Stimulated activated CD8-positive, alpha-beta memory T cell treated with anti-CD3 and anti-CD28 coated beads, Interleukin-15, amount 100 ng/mL, for 4 hours (primary cell): ENCODE measurements at places on chromosomes 6 and 20.

DNA sequence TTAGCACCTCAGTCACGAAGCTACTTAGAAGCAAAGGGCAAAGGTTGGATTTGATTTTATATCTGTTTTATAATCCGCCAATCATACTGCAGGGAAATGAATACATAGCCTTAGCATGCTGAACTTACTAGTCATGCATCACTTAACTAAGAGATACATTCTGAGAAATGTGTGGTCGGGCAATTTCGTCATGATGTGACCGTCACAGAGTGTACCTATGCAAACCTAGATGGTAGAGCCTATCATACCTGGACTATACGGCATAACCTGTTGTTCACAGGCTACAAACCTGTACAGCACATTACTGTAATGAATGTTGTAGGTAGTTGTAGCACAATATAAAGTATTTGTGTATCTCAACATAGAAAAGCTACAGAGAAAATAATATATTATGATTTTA, 345.2 kb upstream of the RGS17 start:
- no peak for DNase-seq

GRCh38 chr6:135514706-135515105, 17.2 kb upstream of the AHI1 start:
- DNase-seq: no peak

DNA sequence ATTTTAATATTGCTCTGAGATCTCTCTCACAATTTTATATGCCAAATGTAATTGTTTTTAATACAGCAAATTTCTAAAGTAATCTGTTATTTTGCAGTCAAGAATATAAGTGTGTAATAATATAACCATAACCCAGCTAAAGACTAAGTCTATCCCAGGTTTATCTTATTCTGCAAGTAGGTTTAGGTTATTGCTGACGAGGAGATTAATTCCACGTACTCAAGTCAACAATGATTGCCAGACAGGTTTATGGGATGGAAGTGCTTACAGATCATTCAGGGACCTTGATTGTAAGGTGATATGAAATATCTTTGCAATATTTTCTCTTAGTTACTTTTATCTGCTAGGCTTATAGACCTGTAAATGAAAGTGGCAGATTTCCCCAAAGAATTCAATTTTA, 698.3 kb downstream of the HDGFL1 start:
- DNase-seq: no peak

DNA sequence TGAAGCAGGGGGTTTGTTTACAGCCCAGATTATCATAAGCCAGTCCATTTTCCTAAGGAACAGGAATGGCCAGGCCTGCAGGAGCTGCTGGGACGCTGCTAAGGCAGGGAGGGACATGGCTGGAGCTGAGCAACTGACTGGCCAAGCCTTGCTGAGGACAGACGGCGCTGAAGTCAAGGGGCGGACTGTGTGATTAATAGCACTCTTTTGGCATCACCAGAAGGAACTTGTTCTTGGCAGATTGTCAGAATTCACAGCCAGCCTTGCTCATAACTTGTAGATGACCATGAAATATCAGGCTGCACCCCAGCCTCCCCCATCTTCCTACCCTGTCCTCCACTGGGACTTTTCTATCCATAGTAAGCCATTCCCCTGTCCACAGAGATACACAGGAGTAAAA, 218.8 kb upstream of the RNF24 start:
- DNase-seq: no peak

- no peak for DNase-seq
Measured at GRCh38 chr6:52207066-52207465, 20.9 kb downstream of the IL17A start.

GRCh38 chr6:79672631-79673111, 41.5 kb downstream of the SH3BGRL2 start:
- DNase-seq: no peak

DNA sequence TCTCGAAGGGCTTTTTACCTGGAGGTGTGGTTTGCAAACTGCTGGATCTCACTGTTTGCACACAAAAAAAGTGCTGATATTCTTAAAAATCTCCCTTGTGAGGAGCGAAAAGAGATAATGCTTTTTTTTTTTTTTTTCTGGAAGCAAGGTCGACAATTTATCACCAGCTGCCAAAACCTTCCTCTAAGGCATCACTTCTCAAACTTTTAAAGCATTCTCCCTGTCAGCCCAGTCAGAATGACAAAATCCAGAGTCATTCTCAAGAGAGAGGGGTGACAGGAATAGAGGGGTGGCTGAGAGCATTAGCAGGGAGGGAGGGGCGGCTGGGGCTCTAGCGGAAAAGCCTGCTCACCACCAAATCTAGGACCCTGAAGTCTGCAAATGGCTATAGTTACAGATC, 137.2 kb upstream of the ARMC2 start:
- no peak for DNase-seq

GRCh38 chr20:37803438-37804307, 99.3 kb upstream of the VSTM2L start:
- no peak for DNase-seq

GRCh38 chr6:158713469-158713868, 63.6 kb downstream of the SYTL3 start:
- DNase-seq: no peak

- no peak for DNase-seq
Measured at GRCh38 chr6:79042799-79043126, 35.3 kb downstream of the PHIP start.

GRCh38 chr6:20943040-20943627, 408.9 kb downstream of the CDKAL1 start:
- no peak for DNase-seq

- no peak for DNase-seq
Measured at GRCh38 chr20:24109008-24109407, 120.4 kb upstream of the GGTLC1 start.

- no peak for DNase-seq
Measured at GRCh38 chr6:88251301-88251700, 85.2 kb upstream of the CNR1 start.

- no peak for DNase-seq
Measured at GRCh38 chr20:43844778-43845614, 69.7 kb upstream of the TOX2 start.

DNA sequence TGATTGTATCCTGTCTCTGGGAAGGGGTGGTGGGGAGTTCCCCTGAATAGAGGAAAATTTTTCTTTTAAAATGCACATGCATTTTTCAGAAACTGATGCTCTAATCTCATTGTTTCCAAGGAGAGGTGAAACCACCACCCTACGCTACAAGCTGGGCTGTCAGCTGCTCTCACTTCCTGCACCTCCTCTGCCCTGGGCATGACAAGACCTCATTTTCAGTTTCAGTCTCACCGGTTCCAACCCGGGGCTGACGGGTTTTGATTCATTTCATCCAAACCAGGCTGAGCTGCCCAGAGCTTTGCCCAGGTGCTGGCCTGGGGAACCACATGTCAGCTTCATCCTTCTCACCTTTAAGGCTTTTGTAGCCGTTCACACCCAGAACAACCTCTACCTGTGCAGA, 99.7 kb downstream of the EYA2 start:
- DNase-seq: peak; percentile 5

DNA sequence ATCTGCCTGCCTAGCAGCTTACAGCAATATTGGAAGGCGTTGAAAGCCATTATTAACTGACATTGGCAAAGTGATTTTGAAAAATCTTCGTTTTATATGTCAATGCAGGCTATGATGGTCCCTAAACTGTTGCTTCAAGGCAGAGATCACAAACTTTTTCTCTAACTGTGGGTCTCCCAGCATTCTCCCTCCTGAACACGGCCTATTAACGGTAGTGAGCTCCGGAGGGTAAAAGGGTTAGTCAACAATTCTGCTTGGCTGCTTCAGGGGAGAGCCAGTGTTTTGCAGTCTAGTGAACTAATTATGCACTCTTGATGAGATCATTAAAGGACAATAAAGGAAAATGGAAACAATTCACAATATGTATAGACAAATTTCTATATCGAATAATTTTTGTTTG, 261.8 kb upstream of the QKI start:
- no peak for DNase-seq

GRCh38 chr20:58808271-58809046, 42.2 kb downstream of the GNAS-AS1 start:
- DNase-seq: no peak

DNA sequence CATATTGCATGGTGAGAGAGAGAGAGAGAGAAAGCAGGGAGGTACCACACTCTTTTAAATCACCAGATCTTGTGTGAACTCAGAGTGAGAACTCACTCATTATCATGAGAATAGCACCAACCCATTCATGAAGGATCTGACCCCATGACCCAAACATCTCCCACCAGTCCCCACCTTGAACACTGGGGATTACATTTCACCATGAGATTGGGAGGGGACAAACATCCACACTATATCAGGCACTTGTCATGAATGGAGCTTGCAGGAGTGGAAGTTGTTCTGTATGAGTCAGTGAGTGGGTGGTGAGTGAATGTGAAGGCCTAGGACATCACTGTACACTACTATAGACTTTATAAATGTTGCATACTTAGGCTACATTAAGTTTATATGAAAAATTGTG, 47.7 kb upstream of the RNF182 start:
- DNase-seq: no peak

GRCh38 chr6:74283532-74283931, 587.5 kb downstream of the CD109 start:
- DNase-seq: no peak

DNA sequence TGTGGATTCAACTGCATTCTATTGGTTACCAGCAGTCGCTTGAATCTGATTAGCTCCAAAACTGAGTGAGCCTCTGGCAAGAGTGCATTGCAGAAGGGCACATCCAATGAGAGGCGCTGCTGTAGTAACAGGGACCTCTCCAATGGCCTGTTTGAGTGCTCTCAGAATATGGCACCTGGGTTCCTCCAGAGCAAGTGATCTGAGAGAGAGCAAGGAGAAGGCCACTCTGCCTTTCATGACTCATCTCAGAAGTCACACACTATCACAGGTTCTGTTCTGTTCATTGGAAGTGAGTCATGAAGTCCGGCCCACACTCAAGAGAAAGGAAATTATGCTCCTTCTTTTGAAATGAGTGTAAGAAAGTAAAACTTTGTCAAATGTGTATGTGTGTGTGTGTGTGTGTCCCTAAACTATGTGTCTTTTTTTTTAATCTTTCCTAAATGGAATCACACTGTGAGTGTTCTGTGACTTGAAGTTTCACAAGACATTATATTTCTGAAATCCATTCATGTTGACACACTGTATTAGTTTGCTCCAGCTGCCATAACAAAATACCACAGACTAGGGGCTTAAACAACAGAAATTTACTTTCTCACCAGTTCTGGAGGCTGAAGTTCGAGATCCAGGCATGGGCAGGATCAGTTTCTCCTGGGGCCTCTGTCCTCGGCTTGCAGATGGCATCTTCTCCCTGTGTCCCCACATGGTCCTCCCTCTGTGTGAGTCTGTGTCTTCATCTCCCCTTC, 138.3 kb upstream of the CDYL start:
- DNase-seq: no peak

- no peak for DNase-seq
Measured at GRCh38 chr6:14975471-14975817, 270.4 kb upstream of the JARID2 start.

GRCh38 chr6:2225422-2226392, 19.7 kb downstream of the GMDS start:
- no peak for DNase-seq

GRCh38 chr6:5506597-5506996, 245.3 kb downstream of the FARS2 start:
- DNase-seq: no peak

DNA sequence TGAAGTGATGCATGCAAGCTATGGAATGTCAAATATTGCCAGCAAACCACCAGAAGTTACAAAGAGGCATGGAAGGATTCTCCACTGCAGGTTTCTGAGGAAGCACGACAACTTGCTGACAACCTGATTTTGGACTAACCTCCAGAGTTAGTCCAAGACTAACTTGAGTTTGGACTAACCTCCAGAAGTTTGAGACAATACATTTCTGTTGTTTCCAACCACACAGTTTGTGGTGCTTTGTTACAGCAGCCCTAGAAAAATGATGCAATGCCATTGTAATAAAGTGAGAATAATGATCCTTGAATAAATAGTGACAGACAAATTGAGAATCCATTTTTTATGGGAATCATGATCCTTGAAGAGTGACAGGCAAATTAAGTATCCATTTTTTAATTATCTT, 169.9 kb upstream of the HDDC2 start:
- DNase-seq: no peak

DNA sequence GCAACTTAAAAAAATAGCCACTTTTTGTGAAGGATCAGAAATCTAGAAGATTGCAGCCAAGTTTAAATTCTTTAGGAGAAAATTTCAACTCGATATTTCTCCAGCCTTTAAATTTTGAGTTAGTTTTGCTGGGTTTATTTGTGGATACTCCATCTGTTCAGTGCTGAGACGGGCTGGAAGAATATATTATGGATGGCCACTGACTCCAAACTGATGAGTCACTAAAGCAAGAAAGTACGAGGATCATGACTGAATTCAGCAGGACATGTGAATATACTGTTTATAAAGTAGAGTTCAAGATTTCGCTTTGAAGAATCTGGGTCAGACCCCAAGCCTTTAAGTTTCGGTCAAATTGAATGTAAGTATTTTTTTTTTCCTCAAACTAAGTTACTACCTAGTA, 199.5 kb downstream of the ADGRB3 start:
- no peak for DNase-seq

DNA sequence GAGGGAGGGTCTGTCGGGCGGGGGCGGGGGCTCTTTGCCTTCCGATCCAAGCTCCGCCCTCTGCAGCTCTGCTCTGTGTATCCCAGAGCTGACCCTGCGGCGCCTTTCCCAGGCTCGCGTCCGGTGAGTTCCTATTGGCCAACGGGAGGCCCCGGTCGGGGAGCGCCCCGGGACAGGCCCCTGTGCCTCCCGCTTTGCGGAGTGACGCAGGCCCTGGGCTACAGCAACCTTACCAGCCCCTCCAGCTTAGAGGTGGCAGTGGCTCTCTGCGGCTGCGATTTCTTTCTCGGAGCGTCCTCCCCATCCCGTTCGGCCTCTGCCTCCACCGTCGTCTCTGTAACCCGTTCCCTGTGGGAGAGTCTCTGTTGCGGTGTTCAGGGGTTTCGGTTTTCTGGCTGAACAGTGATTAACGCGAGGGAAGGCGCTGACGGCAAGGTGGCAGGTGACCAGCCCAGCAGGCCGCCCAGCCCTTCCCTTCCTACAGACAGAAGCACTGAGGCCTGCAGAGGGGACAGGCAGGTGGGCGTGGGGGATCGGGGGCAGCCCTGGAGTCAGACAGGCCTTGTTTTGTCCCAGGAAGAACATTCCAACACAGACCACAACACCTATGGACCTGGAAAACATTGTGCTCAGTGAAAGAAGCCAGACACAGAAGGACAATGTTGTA, 18.1 kb upstream of the CEBPB start:
- no peak for DNase-seq

DNA sequence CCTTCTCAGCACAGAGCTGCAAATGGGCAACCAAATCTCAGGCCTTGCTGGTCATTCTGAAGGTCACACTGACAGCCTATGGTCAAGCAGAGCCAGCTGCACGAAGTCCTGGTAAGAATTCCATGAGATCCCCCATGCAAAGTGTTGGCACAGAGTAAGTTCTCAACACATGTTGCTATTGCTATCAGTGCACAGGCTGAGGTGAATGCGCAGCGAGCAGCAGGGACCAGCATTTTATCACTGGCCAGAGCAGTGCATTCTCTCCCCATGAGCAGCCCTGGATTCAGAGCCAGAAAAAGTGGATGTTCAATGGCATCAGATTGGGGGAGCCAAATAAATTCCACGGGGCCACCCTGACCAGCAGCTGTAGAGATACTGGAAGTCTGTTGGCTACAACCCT, 44.1 kb upstream of the TOP1 start:
- DNase-seq: no peak

- DNase-seq: no peak
Measured at GRCh38 chr20:17491041-17491440, 40.1 kb downstream of the BFSP1 start.

- no peak for DNase-seq
Measured at GRCh38 chr6:168371618-168371980, 52.0 kb upstream of the DACT2 start.
